ENCODE measurements at places on chromosomes 16 and 17. TPM values are rescaled to one million over a fixed set of nuclear protein-coding genes. Genes with fewer than 3 reads are reported as not detected.

KRT20 gene
- not detected for total RNA-seq

AATK gene
- 12.2 TPM for total RNA-seq

MT1B gene
- total RNA-seq = not detected

AIPL1 gene
- total RNA-seq = not detected

TEKT5 gene
- total RNA-seq = 0.29 TPM

DNA sequence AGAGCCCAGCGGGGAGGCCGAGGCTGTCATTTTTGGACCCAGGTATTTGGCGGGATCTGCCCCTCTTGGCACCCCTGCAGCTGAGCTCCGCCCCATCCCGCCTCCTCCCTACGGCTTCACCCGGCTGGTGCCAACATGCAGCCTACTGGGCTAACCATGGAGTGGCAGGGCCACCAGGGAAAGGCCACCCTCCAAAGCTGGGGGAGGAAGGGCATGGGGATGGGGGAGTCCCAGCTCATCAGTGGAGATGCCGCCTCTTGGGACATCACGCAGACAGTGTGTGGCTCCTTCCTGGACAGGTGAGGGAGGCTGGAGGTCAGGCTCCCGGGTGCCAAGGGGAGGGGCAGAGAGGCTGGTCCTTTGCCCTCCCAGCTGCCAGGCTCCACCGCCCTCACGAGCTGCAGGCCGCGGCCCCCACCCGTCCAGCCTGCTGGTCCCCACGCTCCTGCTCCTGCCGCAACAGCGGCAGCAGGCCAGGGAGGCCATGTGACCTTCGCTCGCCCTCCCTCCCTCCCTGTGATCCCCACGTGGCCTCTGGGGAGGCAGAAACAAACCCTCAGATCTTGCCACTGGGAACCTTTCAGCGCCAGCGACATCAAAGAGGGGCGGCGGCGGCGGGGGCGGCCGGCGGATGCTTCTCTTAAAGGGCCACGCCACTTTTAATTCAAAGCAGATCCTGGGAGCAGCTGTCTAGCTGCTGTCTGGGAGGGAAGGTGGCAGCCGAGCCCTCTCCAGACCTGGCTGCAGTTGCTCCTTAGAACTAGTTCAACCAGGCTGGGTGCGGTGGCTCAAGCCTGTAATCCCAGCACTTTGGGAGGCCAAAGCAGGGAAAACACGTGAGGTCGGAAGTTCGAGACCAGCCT is 6.8 kb upstream of the NOTUM start:
- DNase-seq = peak; percentile 53

GRCh38 chr17:47801906-47802305 is 19.7 kb downstream of the OSBPL7 start:
- DNase-seq = no peak

- DNase-seq = no peak
Observed at GRCh38 chr17:35866341-35866950, 2.2 kb downstream of the HEATR9 start.

DNA sequence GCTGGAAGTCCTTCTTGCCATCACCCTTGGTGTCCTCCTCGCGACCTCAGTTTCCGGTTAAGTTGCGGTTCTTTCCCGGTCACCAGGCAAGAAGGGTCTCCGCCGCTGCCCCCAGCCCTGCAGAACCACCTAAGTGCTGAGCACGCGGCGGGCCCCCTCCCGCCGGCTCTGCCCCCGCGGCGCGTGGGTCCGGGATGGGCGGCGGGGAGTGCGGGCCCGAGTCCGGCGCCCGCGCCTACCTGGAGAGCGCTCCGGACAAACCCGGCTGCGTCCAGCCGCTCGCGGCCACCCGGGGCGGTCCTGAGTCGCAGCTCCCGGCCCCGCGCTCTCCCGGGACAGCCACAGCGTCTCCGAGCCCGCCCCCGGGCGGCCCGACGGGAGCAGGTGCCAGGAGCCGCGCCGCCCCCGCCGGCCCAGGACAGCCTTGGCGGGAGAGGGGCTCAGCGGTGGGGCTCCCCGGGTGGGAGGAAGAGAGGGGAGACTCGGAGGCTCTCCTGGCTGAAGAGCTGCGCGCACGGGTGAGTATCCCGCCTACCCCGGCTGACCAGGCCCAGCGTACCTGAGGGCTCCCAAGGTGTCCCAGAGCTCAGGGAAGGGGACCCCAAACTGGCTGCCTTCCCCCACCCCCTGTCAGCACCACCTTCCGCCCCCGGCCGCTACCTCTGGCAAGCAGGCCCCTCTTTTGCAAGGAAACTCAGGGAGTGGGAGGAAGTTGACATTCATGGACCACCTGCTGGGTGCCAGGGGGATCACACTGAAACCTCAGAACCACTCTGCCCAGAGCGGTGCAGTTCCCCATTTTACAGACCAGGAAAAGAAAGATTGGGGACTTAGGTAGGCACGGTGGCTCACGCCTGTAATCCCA is 22.2 kb upstream of the C17orf113 start:
- peak; percentile 46 for DNase-seq

DNA sequence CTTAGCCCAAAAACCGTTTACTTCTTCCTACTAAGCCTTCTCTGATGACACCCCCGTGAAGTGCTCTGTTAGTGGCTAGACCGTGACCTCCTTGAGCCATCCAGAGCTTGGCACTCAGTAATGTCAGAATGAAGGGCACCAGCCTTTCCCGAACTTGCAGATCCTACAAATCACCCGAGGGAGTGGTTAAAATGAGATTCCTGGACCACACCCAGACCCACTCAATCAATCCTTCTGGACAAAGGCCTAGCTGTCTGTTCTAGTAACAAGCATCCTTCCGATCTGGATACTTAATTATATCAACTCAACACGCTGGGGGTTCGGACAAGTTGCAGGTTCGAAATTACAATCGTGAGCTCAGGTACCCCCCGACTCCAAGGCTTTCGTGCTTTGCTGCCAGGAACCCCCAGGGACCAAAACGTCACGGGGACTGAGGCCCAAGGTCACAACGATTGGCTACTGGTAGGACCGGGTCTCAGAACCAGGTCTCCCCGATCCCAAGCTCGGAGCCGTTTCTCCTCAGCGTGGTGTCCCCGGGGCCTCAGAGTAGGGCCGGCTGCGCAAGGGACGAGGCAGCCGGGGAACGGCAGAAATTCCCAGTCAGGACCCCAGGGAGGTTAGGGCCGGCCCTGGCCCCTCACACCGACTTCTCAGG is 527 bp downstream of the CIAPIN1 start:
- no peak for DNase-seq

GRCh38 chr16:20253825-20254224 is 73.5 kb downstream of the GP2 start:
- DNase-seq = no peak

- DNase-seq = no peak
Observed at GRCh38 chr17:18860161-18860972, 2.4 kb downstream of the PRPSAP2 start.

- no peak for DNase-seq
Observed at GRCh38 chr17:37094391-37094790, 145.6 kb downstream of the AATF start.

- no peak for DNase-seq
Observed at GRCh38 chr17:36592716-36593321, 1.1 kb downstream of the DHRS11 start.

- no peak for DNase-seq
Observed at GRCh38 chr17:47218896-47219430, 9.8 kb downstream of the MYL4 start.

DNA sequence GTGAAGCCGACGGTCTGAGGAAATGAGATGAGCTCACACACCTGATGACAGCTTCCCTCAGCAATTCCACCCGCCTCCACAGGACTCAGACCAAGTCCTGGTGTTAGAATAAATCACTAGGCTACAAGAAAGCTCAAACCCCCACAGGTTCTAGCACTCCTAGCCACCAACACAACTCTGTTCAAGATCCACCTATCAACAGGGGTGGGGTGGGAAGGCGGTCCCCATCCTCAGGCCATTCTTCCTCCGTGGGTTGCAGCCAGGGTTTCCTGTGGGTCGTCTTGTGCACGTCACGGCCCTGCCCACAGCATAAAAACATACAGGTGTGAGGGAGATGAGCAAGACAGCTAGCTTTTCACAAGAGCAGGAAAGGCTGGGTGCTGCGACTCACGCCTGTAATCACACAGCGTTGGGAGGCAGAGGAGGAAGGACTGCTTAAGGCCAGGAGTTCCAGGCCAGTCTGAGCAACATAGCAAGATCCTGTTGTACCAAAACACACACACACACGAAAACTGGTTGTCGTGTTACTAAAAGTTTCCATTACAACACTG is 81.1 kb downstream of the ANKRD11 start:
- DNase-seq = no peak

DNA sequence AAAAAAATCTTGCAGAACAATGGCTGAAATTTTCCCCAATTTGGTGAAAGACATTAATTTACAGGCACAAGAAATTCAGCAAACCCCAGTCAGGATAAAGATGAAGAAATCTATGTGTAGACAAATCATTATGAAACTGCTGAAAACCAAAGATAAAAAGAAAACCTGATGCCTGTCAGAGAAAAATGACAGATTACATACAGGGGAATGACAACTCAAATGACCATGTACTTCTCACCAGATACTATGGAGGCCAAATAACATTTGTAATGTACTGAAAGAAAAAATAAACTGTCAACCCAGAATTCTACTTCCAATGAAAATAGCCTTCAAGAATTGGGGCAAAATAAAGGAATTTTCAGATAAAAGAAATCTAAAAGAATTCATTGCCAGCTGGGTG is 7.2 kb upstream of the XAF1 start:
- DNase-seq = no peak

DNA sequence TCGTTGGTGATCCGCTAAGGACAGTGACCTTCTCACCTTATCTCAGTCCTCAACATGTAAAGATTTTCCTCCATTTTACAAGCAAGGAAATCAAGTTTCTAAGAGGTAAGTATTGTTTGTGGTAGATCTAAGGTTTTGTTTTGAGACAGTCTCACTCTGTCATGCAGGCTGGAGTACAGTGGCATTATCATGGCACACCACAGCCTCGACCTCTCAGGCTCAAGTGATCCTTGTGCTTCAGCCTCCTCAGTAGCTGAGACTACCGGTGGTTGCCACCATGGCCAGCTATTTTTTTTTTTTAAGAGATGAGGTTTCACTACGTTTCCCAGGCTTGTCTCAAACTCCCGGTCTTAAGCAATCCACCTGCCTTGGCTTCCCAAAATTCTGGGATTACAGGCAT is 34.9 kb downstream of the PRKCA start:
- DNase-seq = no peak

DNA sequence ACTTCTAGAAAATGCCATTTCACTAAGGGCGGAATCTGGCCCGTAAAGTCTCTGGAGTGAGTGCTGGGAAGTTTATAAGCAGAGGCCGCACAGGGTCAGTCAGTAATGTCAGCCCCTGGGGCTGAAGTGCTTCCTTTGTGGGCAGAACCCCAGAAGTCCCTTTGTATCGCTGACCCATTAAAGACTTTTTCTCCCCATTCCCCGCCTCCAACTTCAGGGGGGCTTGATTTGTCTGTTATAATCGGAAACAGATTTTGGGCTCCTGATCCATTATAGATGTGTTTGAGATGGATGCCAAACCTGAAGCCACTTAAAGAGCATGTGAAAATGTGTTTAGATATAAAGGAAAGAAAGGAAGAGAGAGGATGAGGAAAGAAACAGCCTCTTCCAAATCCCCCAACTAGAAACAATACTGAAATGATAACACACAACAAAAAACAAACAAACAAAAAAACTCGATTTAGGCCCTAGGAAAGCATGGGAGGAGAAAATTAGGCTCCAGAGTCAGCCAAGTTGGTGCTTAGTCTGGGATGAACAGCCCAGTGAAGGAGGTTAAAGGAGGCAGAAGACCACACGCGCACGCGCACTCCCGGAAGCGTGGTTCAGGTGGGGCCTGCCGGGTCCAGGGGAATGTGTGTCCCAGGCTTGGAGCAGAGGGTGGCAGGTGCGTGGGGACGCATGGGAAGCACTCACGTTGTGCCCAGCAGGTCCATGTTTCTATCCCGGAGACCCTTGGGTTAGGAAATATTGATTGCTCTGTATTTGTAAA is 27.1 kb downstream of the MSI2 start:
- no peak for DNase-seq

- no peak for DNase-seq
Observed at GRCh38 chr16:2096853-2097595, 38.7 kb downstream of the PKD1 start.

DNA sequence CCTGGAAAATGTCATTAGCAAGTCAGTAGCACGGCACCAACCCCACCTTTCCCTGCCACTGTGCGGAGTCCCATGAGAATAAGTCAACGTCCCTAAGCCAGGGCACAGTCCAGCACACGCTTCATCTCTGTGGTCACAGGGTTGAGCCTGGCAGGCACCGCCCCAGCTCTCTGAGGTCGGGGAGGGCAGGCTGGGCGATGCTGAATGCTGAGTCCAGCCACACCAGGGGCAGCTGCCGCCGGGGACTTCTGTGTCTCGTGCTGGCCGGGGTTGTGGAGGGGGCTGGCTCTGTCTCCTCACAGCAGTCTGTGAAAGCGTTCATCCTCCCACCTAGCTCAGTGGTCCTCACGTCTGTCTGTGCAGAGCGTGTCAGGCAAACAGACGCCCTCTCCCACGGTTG is 53.2 kb downstream of the BANP start:
- no peak for DNase-seq

- no peak for DNase-seq
Observed at GRCh38 chr17:1907216-1907631, 77.4 kb downstream of the RPA1 start.

Data from progenitor cell of endocrine pancreas (in vitro differentiated cells).